Body of pancreas (tissue), 4 donors: ENCODE measurements at places on chromosomes 2 and 18. TPM values are rescaled to one million over a fixed set of nuclear protein-coding genes. Genes with fewer than 3 reads are reported as not detected.

DNA sequence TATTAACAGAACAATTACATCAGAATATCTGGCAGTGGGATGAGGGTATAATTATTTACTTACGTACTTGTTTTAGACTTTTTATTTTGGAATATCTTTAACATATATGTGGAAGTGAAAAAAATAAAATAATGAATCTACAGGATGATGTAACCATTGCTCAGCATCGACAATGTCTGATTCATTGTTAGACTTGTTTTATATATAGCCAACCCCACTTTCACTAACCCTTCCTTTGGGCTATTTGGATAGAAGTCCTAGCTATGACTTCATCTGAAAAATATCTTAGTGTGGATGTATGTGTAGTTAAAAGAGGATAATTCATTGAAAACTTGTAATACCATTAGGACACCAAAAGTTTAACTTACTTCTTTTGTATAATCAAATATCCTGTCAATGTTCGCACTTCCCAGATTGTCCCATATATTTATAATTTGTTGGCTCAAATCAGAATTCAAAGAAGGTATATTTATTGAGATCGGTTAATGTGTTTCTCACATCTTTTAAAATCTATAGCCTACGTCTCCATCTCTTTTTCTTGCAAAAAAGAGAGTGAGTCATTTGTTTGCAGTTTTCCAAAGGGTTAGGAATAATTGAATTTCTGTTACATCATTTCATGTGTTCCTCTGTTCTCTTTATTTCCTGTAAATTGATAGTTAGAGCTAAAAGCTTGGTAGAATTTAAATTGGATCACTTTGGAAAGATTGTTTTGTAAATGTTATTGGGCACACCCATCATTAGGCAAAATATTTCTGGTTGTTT, 506.1 kb upstream of the FAM98A start:
- H3K27ac ChIP-seq, result no peak overlapping the region
- no peaks in the 10 kb centered on the region for H3K36me3 ChIP-seq
- no peak for DNase-seq
- no peaks in the 10 kb centered on the region for H3K27me3 ChIP-seq

GRCh38 chr2:86809481-86810121, 18.9 kb upstream of the CD8A start:
- H3K27me3 ChIP-seq, result no peaks in the 10 kb centered on the region
- no peaks in the 10 kb centered on the region for H3K36me3 ChIP-seq
- no peak for DNase-seq

DNA sequence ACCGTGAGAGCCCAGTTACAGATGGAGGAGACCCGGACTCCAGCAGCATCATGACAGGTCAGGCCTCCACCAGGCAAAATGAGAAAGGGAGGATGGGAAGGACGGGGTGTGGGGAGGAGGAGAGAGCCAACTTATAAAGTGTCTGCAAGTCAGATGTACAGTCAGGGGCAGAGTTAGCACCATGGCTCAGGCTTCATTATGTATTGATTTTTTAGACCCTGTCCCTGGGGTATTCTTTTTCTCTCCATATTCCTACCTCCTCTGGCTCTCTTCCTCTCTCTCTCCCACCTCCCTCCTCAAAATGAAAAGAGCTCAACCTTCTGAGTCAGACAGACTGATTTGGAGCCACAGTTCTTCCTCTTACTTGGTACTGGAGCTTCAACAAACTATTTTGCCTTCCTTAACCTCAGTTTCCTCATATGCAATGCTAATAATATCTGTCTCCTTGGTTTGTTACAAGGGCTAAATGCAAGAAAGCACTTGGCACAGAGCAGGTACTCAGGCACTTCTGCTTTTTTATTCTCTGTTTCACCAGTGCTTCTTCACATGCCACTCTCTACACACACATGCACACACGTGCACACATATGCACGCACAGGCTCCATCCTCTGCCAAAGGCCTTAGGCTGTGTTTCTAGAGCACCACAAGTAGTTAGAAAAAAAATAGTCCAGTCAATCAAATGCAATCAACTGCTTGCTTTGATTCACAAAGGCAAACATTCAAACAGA, 92.3 kb upstream of the PKDCC start:
- DNase-seq, result no peak
- no peak overlapping the region for H3K4me3 ChIP-seq
- H3K27ac ChIP-seq, result no peak overlapping the region
- H3K4me1 ChIP-seq, result peaks cover 10% of the 10 kb centered on the region
- no peaks in the 10 kb centered on the region for H3K27me3 ChIP-seq
- no peaks in the 10 kb centered on the region for H3K36me3 ChIP-seq

- peaks cover 28% of the 10 kb centered on the region for H3K4me1 ChIP-seq
- H3K27me3 ChIP-seq, result peaks cover 20% of the 10 kb centered on the region
- peak; percentile 44 for DNase-seq
- no peak overlapping the region for H3K27ac ChIP-seq
Measured at GRCh38 chr2:70888923-70889715, 46.6 kb upstream of the ATP6V1B1 start.

DNA sequence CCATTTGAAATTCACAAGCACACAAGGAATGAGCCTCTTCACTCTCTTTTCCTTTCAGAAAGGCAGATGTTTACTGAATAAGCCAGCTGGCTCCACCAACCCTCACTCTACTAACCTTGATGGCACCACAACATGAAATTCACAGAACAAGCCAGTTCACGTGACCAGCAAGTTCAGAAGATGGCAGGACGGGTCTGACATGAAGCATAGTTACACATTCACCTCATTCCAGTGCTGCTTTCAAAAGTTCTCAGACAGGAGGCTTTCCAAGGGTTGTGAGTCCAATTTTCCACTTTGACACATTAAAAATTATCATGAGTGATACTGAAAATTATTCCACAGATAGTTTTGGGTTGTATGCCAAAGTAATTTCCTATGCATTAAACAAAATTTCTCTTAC, 74.2 kb upstream of the MBOAT2 start:
- H3K4me1 ChIP-seq, result no peaks in the 10 kb centered on the region
- no peak overlapping the region for H3K27ac ChIP-seq
- DNase-seq, result no peak

- no peak for DNase-seq
- H3K27ac ChIP-seq, result no peak overlapping the region
Measured at GRCh38 chr2:217804791-217805667, 197.8 kb downstream of the TNS1 start.

- no peak overlapping the region for H3K27ac ChIP-seq
- H3K4me3 ChIP-seq, result no peak overlapping the region
- H3K36me3 ChIP-seq, result no peaks in the 10 kb centered on the region
- H3K4me1 ChIP-seq, result no peaks in the 10 kb centered on the region
Measured at GRCh38 chr2:78686625-78687153, 338.8 kb upstream of the REG3G start.

Gene ALKAL2
- 56.6 TPM for total RNA-seq

Gene KCNE4
- total RNA-seq, result 3.9 TPM

DNA sequence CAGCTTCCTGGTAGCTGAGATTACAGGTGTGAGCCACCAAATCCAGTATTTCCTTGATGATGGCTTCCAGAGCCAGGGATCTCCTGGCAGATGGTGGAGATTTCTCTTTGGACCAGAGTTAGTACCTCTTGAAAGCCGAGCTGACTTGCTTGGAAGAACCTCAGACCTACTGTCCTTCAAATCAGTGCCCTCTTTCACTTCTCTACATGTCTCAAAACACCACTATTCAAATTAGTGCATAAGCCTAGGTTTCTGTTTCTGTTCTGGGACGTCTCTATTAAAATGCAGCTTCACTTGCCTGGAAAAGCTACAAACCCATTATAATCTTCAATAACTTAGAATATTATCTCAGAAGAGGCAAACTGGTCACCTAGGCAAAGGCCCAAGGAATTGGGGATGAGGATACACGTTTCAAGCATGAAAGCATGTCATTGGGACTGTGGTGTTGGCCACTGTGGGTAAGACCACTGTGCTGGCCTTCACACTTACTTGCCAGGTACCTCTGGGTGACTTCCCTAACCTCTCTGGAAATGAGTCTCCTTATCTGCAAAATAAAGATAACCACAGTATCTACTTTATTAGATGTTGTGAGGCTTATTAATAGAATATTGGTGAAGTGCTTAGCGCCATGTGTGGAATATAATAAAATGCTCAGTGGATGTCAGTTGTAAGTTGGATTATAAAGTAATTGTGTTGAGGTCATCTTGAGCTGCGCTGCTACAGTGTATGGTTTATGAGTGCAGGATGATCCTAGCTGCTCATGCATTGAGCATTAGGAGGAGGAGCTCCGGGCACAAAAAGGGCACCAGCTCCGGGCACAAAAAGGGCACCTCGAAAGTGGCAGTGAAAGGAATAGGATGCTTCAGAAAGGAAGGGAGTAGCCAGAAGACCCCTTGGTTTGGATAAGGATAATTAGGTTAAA, 84.5 kb downstream of the DOCK10 start:
- H3K4me3 ChIP-seq, result no peak overlapping the region
- no peak for DNase-seq
- H3K27ac ChIP-seq, result no peak overlapping the region
- no peaks in the 10 kb centered on the region for H3K36me3 ChIP-seq

- no peak for DNase-seq
- H3K4me1 ChIP-seq, result no peaks in the 10 kb centered on the region
- peaks cover 19% of the 10 kb centered on the region for H3K36me3 ChIP-seq
Measured at GRCh38 chr2:8797682-8798081, 39.7 kb downstream of the KIDINS220 start.

DNA sequence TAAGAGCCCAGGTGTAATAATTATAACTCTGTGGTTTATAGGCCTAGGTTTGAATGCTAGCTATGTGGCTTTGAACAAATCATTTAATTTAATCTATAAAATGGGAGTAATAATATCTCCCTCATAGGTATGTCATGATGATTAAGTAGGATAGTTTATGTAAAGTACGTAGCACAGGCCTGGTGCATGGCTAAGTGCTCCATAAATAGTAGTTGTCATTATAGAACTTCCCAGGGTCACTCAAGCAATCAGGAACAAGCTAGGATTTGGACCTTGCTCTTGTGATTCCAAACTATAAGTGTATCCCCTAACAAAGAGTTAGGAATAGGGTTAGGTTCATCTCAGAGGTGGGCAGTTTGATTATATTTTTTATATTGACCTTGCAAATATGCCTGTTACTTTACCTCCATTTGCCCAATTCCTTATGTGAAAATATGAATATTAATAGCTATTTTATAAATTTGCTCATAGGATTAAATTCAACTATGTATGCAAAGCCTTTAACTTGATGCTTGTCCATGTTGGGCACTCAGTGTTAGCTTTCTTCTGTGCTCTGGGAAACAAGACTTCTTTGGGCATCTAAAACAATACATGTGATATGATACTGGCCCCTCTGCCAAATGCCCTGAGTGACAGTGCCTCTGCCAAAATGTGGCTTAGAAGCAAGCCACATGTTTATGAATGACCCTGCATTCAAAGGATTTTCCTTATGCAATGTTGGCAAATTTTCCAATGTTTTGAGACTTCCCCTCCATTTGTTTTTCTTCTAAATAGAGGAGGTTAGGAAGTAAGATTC, 353.6 kb downstream of the KIAA1328 start:
- H3K4me1 ChIP-seq, result peaks cover 20% of the 10 kb centered on the region
- H3K27me3 ChIP-seq, result no peaks in the 10 kb centered on the region
- no peak overlapping the region for H3K27ac ChIP-seq
- DNase-seq, result no peak
- H3K36me3 ChIP-seq, result no peaks in the 10 kb centered on the region
- H3K4me3 ChIP-seq, result no peak overlapping the region

Gene ITGA4
- total RNA-seq, result 4.3 TPM

Gene CCBE1
- 4.4 TPM for total RNA-seq

GRCh38 chr2:233012301-233012971, 620 bp downstream of the NGEF start:
- no peaks in the 10 kb centered on the region for H3K27me3 ChIP-seq
- peak; percentile 47 for DNase-seq
- H3K4me1 ChIP-seq, result peaks cover 29% of the 10 kb centered on the region
- no peak overlapping the region for H3K4me3 ChIP-seq

Gene TUBB8B
- total RNA-seq, result not detected

Gene SP140
- total RNA-seq, result 0.52 TPM

Gene SIX3
- not detected for total RNA-seq

- no peaks in the 10 kb centered on the region for H3K27me3 ChIP-seq
- H3K4me1 ChIP-seq, result peaks cover 7% of the 10 kb centered on the region
- H3K4me3 ChIP-seq, result no peak overlapping the region
- DNase-seq, result no peak
Measured at GRCh38 chr2:15450808-15451207, 110.3 kb downstream of the NBAS start.

DNA sequence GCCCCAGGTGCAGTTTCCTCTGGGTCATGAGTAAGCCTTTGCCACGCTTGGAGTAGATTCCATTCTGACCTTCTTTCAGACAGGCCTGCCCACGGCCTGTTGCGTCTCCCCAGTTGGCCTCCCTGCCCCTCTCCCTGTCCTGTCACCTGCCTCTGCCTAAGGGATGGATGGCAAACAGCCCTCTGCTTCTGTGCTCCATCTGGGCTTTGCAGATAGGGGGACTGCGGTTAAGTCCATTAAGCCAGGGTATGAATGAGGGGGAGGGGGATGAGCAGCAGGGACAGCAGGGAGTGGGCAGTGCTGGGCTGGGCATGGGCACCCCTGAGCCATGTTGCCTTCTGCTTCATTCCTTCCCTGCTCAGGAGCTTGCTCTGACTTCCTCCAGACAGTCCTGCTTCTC, 37.6 kb upstream of the B3GNT7 start:
- H3K36me3 ChIP-seq, result no peaks in the 10 kb centered on the region
- peaks cover 10% of the 10 kb centered on the region for H3K4me1 ChIP-seq
- DNase-seq, result no peak
- no peak overlapping the region for H3K27ac ChIP-seq

GRCh38 chr18:7945882-7946281, 378.8 kb downstream of the PTPRM start:
- no peaks in the 10 kb centered on the region for H3K27me3 ChIP-seq
- DNase-seq, result no peak
- H3K4me1 ChIP-seq, result peaks cover 19% of the 10 kb centered on the region

GRCh38 chr18:77547757-77548156, 298.1 kb downstream of the GALR1 start:
- H3K27ac ChIP-seq, result no peak overlapping the region
- no peak overlapping the region for H3K4me3 ChIP-seq
- peak; percentile 68 for DNase-seq
- no peaks in the 10 kb centered on the region for H3K36me3 ChIP-seq
- H3K27me3 ChIP-seq, result no peaks in the 10 kb centered on the region

Gene SPR
- total RNA-seq, result 84.6 TPM

Gene SNED1
- total RNA-seq, result 33.0 TPM

DNA sequence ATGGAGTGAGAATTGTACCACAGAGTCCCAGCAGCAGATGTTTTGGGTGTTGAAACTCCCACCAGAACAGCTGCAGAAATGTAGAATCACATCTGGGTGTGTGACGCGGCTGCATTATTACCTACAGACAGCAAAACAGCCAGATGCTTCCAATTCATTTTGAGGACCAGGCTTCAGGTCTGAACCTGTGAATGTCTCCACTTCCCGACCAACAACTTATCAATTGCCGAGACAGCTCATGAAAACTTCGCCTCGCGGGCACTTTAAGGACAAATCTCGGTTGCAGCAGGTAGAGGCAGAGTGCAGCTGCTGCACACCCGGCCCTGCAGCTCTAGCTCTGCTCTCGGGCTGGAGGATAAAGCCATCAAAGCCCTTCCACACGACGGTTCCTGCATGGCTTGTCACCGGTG, 202.0 kb downstream of the HRH4 start:
- no peak for DNase-seq
- peaks cover 13% of the 10 kb centered on the region for H3K4me1 ChIP-seq
- no peak overlapping the region for H3K4me3 ChIP-seq
- no peaks in the 10 kb centered on the region for H3K36me3 ChIP-seq
- no peak overlapping the region for H3K27ac ChIP-seq
- no peaks in the 10 kb centered on the region for H3K27me3 ChIP-seq

Gene SCN3A
- 0.52 TPM for total RNA-seq

- peaks cover 10% of the 10 kb centered on the region for H3K36me3 ChIP-seq
- DNase-seq, result no peak
- H3K27ac ChIP-seq, result no peak overlapping the region
- H3K4me1 ChIP-seq, result peaks cover 48% of the 10 kb centered on the region
Measured at GRCh38 chr2:112646791-112647689, 1.3 kb downstream of the SLC20A1 start.
